ENCODE measurements at places on chromosomes 5 and 9. TPM values are rescaled to one million over a fixed set of nuclear protein-coding genes. Genes with fewer than 3 reads are reported as not detected.

The MARVELD2 gene
- total RNA-seq: not detected

The FOXD4L6 gene
- not detected for total RNA-seq

The PCDHA9 gene
- 0.07 TPM for total RNA-seq

The GPX3 gene
- not detected for total RNA-seq

The MUSK gene
- total RNA-seq: not detected

The MEIKIN gene
- total RNA-seq: not detected

The AP3S1 gene
- total RNA-seq: 552 TPM

The SCGB3A2 gene
- not detected for total RNA-seq

The C7 gene
- not detected for total RNA-seq

The PRLR gene
- total RNA-seq: 0.36 TPM

The C9 gene
- not detected for total RNA-seq

The LHX6 gene
- total RNA-seq: 2.5 TPM

The KIF20A gene
- total RNA-seq: 105 TPM

The SPATA31C1 gene
- total RNA-seq: not detected

The BRINP1 gene
- total RNA-seq: not detected

The SLC23A1 gene
- not detected for total RNA-seq

The C5orf58 gene
- not detected for total RNA-seq

The SHISAL2B gene
- not detected for total RNA-seq

The LCN10 gene
- not detected for total RNA-seq

The ARSI gene
- total RNA-seq: 5.0 TPM

The DOK3 gene
- 1.7 TPM for total RNA-seq

The C5 gene
- total RNA-seq: 11.5 TPM

The TAF11L6 gene
- not detected for total RNA-seq

The HTR4 gene
- total RNA-seq: not detected

The MARCHF3 gene
- total RNA-seq: 6.4 TPM

The PDZD2 gene
- 0.16 TPM for total RNA-seq

The MEGF10 gene
- not detected for total RNA-seq

The CARD9 gene
- total RNA-seq: 0.95 TPM

The PLAC8L1 gene
- not detected for total RNA-seq
